ENCODE measurements at places on chromosomes 5 and 9. TPM values are rescaled to one million over a fixed set of nuclear protein-coding genes. Genes with fewer than 3 reads are reported as not detected.

Gene PAM
- total RNA-seq: 293 TPM

Gene RACK1
- total RNA-seq: 1,240 TPM

Gene C7
- total RNA-seq: 849 TPM

GRCh38 chr9:108108280-108108851 is 618.8 kb upstream of the KLF4 start:
- no peak for DNase-seq

Gene PLCXD3
- total RNA-seq: 11.7 TPM

GRCh38 chr5:157116483-157116954 is 7.7 kb upstream of the HAVCR2 start:
- no peak for DNase-seq

Gene GMCL2
- not detected for total RNA-seq

GRCh38 chr5:148827723-148828122 is 1.3 kb downstream of the ADRB2 start:
- no peak for DNase-seq

All from kidney (tissue), 22 donors.